Activated effector memory CD4-positive, alpha-beta T cell treated with anti-CD3 and anti-CD28 coated beads, Interleukin-2, amount 50 U/mL, for 16 hours (primary cell): ENCODE measurements at places on chromosomes 3 and 15.

- no peak for DNase-seq
Observed at GRCh38 chr3:62870321-62870720, 4.9 kb downstream of the CADPS start.

GRCh38 chr3:13637311-13637891 lies 88.5 kb downstream of the FBLN2 start:
- DNase-seq: no peak

DNA sequence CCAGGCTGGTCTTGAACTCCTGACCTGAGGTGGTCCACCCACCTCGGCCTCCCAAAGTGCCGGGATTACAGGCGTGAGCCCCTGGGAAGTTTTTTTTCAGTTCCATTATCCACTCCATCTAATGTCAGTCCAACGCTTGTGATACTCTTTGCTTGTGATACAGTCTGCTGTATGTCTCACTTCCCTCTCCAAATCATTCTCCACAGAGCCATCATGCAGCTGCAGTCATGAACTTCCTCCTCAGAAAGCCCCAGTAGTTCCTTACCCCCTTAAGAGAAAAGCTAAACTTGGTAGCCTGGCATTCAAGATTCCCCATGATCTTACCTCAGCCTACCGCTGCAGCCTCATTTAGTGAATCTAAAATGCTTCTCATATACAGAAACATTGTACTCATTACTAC lies 2.3 kb downstream of the ARPC4 start:
- no peak for DNase-seq

DNA sequence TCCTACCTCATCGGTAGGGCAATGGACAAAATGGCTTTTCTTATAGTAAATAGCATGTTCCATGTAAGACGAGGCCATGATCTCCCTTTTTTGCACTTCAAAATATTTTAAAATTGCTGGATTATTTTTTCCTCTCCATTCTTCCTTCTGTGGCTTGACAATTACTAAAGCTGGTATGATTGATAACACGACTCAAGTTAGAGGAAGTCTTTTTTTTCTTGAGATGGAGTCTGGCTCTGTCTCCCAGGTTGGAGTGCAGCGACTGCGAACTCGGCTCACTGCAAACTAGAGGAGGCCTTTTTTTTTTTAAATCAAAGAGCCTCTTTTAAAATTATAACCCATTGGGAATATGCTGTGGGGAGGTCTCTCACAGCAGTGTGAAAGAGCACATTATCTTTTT lies 124.5 kb upstream of the TBL1XR1 start:
- no peak for DNase-seq

DNA sequence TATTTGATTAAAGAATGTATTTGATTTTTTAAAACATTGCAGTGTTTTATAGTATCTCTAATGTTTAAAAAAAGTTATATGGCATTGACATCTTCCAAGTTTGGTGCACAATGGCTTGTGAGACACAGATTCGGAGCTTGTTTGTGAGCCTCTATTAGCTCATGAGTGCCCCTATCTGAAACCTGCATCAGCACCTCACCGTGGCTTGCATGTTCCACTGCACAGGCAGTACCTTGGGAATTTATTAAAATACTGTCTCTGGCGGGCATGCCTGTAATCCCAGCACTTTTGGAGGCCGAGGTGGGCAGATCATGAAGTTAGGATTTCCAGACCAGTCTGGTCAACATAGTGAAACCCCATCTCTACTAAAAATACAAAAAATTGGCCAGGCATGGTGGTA lies 6.8 kb upstream of the RTP2 start:
- DNase-seq: no peak

GRCh38 chr3:160180581-160181216 lies 44.5 kb upstream of the C3orf80 start:
- DNase-seq: no peak

DNA sequence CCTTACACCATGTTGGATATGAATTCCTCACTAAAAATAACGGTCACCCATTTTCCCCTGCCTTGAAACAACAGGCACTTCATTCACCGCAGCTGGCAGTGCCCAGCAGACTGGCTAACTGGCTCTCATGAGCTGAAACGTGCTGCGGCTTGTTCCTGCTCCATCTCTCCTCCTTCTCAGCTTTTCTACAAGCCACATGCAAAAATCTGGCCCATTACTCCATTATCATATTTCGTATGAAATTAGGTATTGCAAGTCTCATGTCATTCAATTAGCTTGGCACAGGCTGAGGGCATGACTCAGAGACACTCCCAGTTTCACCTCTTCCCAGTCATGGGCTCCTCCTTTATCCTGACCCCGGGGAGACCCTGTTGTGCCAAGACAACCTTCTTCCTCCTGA lies 60.0 kb downstream of the MAGEF1 start:
- no peak for DNase-seq
